ENCODE measurements at places on chromosomes 3 and 15. TPM values are rescaled to one million over a fixed set of nuclear protein-coding genes. Genes with fewer than 3 reads are reported as not detected.

GRCh38 chr3:161637559-161637958 lies 141.0 kb downstream of the OTOL1 start:
- H3K4me1 ChIP-seq, result no peaks in the 10 kb centered on the region
- H3K27me3 ChIP-seq, result no peaks in the 10 kb centered on the region
- no peak for DNase-seq

DNA sequence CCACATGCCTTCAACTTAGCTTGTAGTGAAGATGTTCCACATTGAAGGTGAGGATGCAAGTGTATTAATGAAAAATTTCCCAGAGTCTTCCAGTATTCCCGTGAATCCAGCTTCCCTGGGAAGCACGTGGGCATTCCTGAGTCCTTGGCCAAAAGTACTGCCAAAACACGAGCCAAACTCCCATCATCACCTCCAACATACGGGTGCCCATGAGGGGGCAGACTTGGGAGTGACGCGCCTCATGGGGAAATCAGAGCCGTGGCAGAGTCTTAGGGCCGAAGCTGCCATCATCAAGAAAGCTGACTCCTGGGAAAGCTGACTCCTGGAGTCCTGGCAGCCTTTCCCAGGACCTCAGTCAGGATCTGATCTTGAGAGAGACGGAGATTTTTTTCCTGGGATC lies 20.1 kb upstream of the TM2D3 start:
- peak; percentile 46 for DNase-seq
- H3K4me1 ChIP-seq, result no peaks in the 10 kb centered on the region
- no peaks in the 10 kb centered on the region for H3K27me3 ChIP-seq

The RLBP1 gene
- total RNA-seq, result not detected

- no peak overlapping the region for H3K27ac ChIP-seq
- H3K27me3 ChIP-seq, result no peaks in the 10 kb centered on the region
- H3K4me1 ChIP-seq, result no peaks in the 10 kb centered on the region
- H3K4me3 ChIP-seq, result no peak overlapping the region
- no peak for DNase-seq
- H3K36me3 ChIP-seq, result peaks cover 10% of the 10 kb centered on the region
These were observed 6.5 kb downstream of the RUBCN start for GRCh38 chr3:197730200-197730599.

DNA sequence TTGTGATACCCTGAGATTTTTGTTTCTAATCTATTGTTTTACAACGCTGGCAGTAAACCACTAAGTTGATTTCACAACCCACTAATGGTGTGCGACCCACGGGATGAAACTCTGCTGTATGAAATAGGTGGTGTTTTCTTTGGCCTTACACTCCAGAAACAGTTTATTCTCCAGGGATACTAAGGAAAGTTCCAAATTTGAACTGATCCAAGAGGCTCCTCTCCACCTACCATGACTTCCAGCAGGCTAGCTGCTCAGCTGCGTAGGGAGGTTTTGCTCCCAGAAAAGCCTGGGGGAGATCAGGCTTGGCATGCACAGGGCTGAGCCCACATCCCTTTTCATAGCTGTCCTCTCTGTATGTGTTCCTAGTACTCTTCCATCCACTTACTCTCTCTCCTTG lies 71.5 kb downstream of the FAM174B start:
- no peaks in the 10 kb centered on the region for H3K27me3 ChIP-seq
- peaks cover 1% of the 10 kb centered on the region for H3K36me3 ChIP-seq
- H3K27ac ChIP-seq, result no peak overlapping the region
- DNase-seq, result no peak

- H3K36me3 ChIP-seq, result no peaks in the 10 kb centered on the region
- no peak for DNase-seq
- H3K4me1 ChIP-seq, result peaks cover 3% of the 10 kb centered on the region
- no peaks in the 10 kb centered on the region for H3K27me3 ChIP-seq
- H3K4me3 ChIP-seq, result no peak overlapping the region
- H3K27ac ChIP-seq, result no peak overlapping the region
These were observed 423.2 kb downstream of the PYDC2 start for GRCh38 chr3:191884132-191884531.

DNA sequence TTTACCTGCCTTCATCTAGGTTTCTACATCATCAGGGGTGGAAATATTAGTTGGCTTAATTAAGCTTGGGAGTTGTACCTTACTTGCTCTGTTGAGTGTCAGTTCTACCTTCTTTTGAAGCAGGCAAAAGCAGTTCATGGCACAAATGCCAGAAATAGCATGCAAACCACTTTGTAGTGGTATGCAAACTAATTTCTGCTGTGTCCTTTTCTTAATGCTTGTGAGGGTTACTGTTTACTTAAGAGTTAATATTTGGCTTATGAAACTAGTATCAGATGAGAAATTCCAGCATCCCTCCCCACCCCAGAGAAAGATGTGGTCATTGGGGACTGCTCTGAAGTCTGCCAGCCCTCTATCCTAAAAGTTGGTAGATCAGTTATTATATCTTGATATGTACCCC lies 7.1 kb downstream of the ATP2C1 start:
- DNase-seq, result no peak
- no peaks in the 10 kb centered on the region for H3K27me3 ChIP-seq
- H3K36me3 ChIP-seq, result no peaks in the 10 kb centered on the region

DNA sequence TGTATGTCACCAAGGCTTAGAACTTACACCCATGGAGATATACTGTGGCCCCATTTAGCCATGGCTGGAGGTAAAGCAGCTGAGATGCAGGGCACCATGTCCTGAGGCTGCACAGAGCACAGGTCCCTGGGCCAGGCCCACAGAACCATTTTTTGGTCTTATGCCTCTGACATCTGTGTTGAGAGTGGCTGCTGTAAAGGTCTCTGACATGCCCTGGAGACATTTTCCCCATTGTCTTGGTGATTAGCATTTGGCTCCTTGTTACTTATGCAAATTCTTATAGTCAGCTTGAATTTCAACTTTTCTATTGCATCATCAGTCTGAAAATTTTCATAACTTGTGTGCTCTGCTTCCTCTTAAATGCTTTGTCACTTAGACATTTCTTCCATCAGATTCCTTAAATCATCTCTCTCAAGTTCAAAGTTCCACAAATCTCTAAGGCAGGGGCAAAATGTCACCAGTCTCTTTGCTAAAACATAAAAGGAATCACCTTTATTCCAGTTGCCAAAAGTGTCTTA lies 701.3 kb downstream of the EPHA3 start:
- DNase-seq, result no peak
- H3K36me3 ChIP-seq, result peaks cover 11% of the 10 kb centered on the region
- H3K4me1 ChIP-seq, result no peaks in the 10 kb centered on the region
- no peak overlapping the region for H3K4me3 ChIP-seq

The TLE3 gene
- 91.3 TPM for total RNA-seq

GRCh38 chr3:194806991-194807630 lies 121.4 kb downstream of the FAM43A start:
- H3K4me1 ChIP-seq, result no peaks in the 10 kb centered on the region
- H3K27ac ChIP-seq, result no peak overlapping the region
- H3K27me3 ChIP-seq, result no peaks in the 10 kb centered on the region
- DNase-seq, result no peak
- H3K36me3 ChIP-seq, result no peaks in the 10 kb centered on the region

The ZNF662 gene
- total RNA-seq, result not detected

Measured in H9 (cell line).